ENCODE measurements at places on chromosomes 4 and X. TPM values are rescaled to one million over a fixed set of nuclear protein-coding genes. Genes with fewer than 3 reads are reported as not detected.

The COL4A5 gene
- polyA plus RNA-seq, result 163 TPM

The BMX gene
- 0.67 TPM for polyA plus RNA-seq

The IRAK1 gene
- 48.4 TPM for polyA plus RNA-seq

The CT45A3 gene
- polyA plus RNA-seq, result not detected

The GIMD1 gene
- polyA plus RNA-seq, result not detected

The CDX4 gene
- polyA plus RNA-seq, result not detected

The CLCN4 gene
- 5.1 TPM for polyA plus RNA-seq

The FSTL5 gene
- 3.8 TPM for polyA plus RNA-seq

The USP17L11 gene
- polyA plus RNA-seq, result not detected

The DUSP21 gene
- polyA plus RNA-seq, result not detected

The CYBB gene
- polyA plus RNA-seq, result 7.3 TPM

The NDP gene
- 2.1 TPM for polyA plus RNA-seq

The ATP1B4 gene
- 0.07 TPM for polyA plus RNA-seq

The ZAR1 gene
- polyA plus RNA-seq, result not detected

The GPRIN3 gene
- 7.9 TPM for polyA plus RNA-seq

The RHOXF2B gene
- polyA plus RNA-seq, result 0.87 TPM

The DDX60 gene
- polyA plus RNA-seq, result 9.9 TPM

The PAGE2B gene
- not detected for polyA plus RNA-seq

The GJB1 gene
- 42.1 TPM for polyA plus RNA-seq

The HNRNPH2 gene
- 148 TPM for polyA plus RNA-seq

The LINC00632 gene
- 10.3 TPM for polyA plus RNA-seq

The TMPRSS11D gene
- polyA plus RNA-seq, result not detected

The TMEM271 gene
- polyA plus RNA-seq, result 0.05 TPM

The LPAR4 gene
- polyA plus RNA-seq, result 21.0 TPM

The IL21 gene
- polyA plus RNA-seq, result not detected

The YIPF7 gene
- polyA plus RNA-seq, result not detected

The PPARGC1A gene
- polyA plus RNA-seq, result 25.0 TPM

The ASB5 gene
- polyA plus RNA-seq, result 0.12 TPM

The CDS1 gene
- 30.8 TPM for polyA plus RNA-seq

The TRO gene
- polyA plus RNA-seq, result 104 TPM

The MAGEA12 gene
- polyA plus RNA-seq, result not detected

The PCYT1B gene
- polyA plus RNA-seq, result 2.9 TPM

The PNCK gene
- polyA plus RNA-seq, result 11.4 TPM

The RENBP gene
- 21.0 TPM for polyA plus RNA-seq

The ADAD1 gene
- polyA plus RNA-seq, result not detected

The SHROOM3 gene
- polyA plus RNA-seq, result 38.6 TPM

The NAP1L3 gene
- 13.8 TPM for polyA plus RNA-seq

The GYPA gene
- 3.4 TPM for polyA plus RNA-seq

The NWD2 gene
- 0.15 TPM for polyA plus RNA-seq

The ENPEP gene
- polyA plus RNA-seq, result 178 TPM

The CCNA2 gene
- 36.4 TPM for polyA plus RNA-seq

The ZNF182 gene
- polyA plus RNA-seq, result 11.8 TPM

The CENPE gene
- polyA plus RNA-seq, result 13.9 TPM

The XG gene
- polyA plus RNA-seq, result 0.24 TPM

The S100P gene
- 25.6 TPM for polyA plus RNA-seq

The DGKK gene
- 9.8 TPM for polyA plus RNA-seq

The TSC22D3 gene
- polyA plus RNA-seq, result 128 TPM
